ENCODE measurements at places on chromosomes 16 and 17.

DNA sequence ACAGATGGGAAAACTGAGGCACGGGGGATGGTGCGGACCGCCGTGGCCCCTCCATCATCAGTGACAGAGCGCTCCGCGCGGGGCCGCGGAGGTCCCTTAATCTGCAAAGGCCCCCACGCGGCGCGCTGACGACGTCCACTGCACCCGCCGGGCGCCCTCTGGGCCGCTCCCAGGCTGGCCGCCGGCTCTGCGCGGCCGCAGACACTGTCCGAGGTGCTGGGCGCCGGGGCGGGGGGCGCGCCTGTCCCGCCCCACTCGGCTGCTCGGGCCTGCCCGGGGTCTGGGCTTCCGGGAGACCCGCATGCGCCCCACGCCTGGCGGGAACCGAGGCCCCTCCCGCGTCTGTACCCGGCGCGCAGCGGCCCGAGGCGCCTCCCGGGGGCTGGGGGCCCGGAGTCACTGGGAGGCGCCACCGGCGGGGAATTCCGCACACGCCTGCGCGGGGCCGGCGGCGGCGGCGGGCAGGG lies 550 bp upstream of the RNF213 start:
- DNase-seq: peak; percentile 29

GRCh38 chr16:87704754-87705353 lies 60.9 kb downstream of the KLHDC4 start:
- DNase-seq: no peak

GRCh38 chr16:27759301-27759871 lies 209.4 kb downstream of the KATNIP start:
- no peak for DNase-seq

DNA sequence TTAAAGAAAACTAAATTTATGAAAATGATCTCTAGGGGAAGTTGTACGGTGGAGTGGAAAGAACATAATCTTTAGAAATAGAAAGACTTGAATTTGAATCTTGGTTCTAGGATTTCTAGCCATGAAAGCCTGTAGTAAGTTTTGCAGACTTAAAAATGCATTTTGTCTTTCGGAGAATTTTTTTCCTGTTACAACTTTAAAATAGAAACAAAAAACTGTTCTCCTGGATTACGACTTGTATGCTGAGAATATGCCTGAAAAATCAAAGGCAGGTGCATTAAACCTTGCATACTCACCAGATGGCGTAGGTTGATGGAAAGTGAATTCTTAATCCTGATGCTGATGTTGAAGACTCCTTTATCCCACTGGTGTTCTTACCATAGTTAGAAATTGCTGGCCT lies 7.5 kb upstream of the MPHOSPH6 start:
- DNase-seq: no peak

GRCh38 chr17:38886643-38887010 lies 16.8 kb downstream of the LASP1 start:
- DNase-seq: no peak

GRCh38 chr16:67892899-67893742 lies at the start of gene PSKH1:
Gene PSKH1 (plus strand): TSS chr16:67893254. CDS start chr16:67908750, 15,496 bp downstream.
- peak; percentile 87 for DNase-seq

DNA sequence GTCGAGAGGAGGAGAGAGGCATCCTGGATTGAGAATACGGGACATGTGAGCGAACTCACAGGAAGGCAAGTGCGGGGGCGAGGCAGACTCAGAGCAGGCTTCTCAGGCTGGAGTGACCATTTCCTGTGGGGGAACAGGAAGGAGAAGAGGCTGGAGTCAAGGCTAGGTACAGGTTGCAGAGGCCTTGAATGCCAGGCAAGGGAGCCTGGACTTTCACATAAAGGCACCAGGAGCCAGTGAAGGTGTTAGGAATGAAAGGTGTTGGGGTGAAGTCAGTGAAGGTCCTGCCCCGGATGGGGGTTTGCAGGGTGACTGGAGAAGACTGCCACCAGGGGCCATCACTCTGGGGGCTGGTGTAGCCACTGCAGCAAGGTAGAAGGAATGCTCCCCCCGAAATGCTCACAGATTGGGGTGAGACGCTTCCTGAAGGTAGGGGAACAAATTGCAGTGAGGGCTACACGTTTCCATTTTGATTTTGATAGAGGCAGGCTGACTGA lies 5.3 kb upstream of the GPRC5C start:
- DNase-seq: no peak

- no peak for DNase-seq
These were observed 50.3 kb downstream of the PITPNC1 start for GRCh38 chr17:67427424-67427823.

DNA sequence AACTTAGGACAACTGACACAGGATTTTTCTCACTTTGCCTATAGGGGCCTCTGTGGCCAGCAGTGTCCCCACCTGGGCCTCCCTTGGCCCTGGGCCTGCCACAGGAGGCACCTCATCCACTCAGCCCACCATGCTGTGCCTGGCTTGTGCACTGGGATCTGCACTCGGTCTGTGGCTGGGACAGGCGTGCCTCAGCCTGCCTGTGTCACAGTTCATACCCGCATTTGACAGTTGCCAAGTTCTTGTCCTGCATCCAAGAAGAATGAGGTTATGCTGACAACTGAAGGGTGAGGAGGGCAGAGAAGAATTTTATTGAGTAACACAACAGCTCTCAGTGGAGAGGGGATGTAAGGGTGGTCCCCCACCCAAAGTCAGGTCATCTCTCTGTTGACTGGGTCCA lies 36.0 kb downstream of the ZFP90 start:
- DNase-seq: no peak

DNA sequence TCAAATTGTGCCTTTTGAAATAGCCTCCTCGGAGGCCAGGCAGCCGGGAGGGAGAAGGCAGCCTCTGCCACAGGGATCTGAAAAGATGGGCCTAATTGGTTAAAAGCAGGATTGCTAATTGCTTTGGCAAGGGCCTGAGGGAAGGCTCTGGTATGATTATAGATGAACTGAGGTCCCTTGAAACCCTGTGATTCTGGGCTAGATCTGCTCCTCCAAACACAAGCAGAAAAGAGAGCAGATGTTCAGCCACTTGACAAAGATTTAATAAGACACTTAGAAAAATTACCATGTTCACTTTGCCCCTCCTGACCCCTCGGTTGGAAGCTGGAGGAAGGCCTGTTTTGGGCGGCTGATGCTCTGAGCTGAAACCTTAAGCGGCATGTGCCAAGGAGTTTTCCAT lies 209.5 kb upstream of the MPHOSPH6 start:
- DNase-seq: no peak

All from GM04504 (cell line).